Esophagus (tissue), 2 donors: ENCODE measurements at places on chromosomes 1 and 21. TPM values are rescaled to one million over a fixed set of nuclear protein-coding genes. Genes with fewer than 3 reads are reported as not detected.

Gene SYNC
- polyA plus RNA-seq = 2.8 TPM

Gene GNAT2
- not detected for polyA plus RNA-seq

Gene VASH2
- 0.33 TPM for polyA plus RNA-seq

Gene SPOCD1
- 0.13 TPM for polyA plus RNA-seq

Gene CELA2B
- not detected for polyA plus RNA-seq

Gene LCA5L
- polyA plus RNA-seq = 0.31 TPM

Gene SLC25A33
- polyA plus RNA-seq = 1.9 TPM

Gene WNT3A
- 1.3 TPM for polyA plus RNA-seq

Gene RAB3B
- 0.02 TPM for polyA plus RNA-seq

Gene AK5
- 0.11 TPM for polyA plus RNA-seq

Gene REN
- polyA plus RNA-seq = 0.27 TPM

Gene SEMA6C
- polyA plus RNA-seq = 7.2 TPM
